ENCODE measurements at places on chromosomes 4 and X.

DNA sequence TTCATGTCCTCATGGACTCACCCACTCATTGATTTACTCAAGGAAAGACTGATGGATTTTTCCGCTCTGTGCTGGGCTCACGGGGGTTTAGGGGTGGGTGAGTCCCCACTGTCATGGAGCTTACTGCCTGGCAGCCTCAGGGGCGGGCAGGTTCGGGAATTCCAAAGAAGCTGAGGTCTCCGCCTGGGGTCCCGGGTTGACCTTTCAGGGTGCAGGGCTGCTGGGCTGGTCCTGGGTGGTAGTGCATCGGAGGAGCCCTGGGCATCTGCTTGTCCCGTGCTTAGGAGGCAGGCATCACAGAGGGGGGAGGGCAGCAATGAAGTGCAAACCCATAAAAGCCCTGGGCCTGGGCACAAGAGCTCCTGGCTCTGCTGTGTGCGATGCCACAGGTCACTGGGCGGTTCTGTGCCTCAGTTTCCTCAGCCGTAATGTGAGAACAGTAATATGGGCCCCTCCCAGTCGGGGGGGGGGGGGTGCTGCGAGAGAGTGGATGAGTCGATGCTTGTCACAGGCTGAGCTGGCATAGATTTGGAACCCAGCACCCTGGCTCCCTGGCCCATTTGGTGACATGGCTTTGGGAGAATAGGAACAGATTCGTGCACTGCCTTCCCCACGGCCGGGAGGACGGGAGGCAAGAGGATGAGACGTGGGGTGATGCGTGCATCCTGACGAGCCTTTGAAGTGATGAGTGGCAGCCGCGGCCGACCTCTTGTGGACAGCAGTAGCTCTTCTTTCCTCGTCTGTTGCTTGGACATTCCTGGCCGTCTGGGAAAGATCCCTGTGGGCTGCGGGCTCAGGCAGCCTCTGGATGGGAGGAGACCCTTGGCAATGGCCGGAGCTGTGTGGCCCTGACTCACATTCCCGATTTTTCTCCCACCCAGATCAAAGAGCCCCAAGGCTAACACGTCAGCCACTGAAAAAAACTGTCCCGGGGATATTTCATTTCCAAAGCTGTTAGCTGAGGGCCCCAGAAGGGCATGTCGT, 42.0 kb downstream of the PSAPL1 start:
- DNase-seq = no peak

- no peak for DNase-seq
These were observed 134.4 kb downstream of the PCDH7 start for GRCh38 chr4:30854531-30854930.

- DNase-seq = no peak
These were observed 2.1 kb upstream of the CLCN3 start for GRCh38 chr4:169618286-169618685.

DNA sequence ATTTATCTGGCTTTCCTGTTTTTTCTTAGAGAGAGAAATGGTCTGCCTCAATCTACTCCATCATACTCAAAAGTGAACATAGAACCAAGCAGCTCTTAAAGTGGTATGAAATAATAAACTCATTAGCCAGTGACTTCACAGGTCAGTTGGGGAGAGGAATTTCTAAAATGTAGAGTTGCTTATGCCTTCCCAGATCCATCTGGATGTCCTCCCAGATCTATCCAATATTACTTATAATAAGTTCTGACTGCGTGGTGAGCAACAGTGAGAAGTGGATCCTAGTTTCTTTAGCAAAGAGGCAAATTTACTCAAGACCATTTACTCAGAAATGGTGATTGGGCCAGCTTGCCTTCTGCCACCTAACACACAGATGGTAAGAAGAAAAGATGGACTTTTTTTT, 748.0 kb downstream of the PCDH18 start:
- no peak for DNase-seq

GRCh38 chr4:96913441-96914080, 1073.7 kb downstream of the PDHA2 start:
- DNase-seq = no peak
